Stimulated activated naive CD8-positive, alpha-beta T cell treated with anti-CD3 and anti-CD28 coated beads, Interleukin-15, amount 100 ng/mL, for 72 hours (primary cell): ENCODE measurements at places on chromosomes 12 and 14.
A peak's percentile ranks its signal among the peaks of the same experiment; 100 is the strongest.

DNA sequence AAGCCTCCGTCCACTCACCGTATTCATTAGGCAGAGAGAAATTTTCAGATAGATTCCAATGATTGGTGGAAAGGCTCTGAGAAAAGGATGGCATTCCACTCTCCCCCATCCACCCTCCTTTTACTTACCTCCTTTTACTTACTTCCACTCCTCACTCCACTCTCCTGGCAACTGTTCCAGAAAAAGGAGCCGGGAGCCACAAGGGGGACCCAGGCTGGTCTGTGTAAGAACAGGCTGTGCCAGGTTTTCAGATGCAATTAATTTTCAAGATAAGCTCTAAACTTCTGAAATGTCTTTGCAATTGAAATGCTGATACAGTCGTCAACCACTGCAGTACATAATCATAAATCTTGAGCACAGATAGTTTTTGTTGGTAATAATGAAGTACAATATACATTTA, 248.8 kb downstream of the ANO6 start:
- DNase-seq: no peak

DNA sequence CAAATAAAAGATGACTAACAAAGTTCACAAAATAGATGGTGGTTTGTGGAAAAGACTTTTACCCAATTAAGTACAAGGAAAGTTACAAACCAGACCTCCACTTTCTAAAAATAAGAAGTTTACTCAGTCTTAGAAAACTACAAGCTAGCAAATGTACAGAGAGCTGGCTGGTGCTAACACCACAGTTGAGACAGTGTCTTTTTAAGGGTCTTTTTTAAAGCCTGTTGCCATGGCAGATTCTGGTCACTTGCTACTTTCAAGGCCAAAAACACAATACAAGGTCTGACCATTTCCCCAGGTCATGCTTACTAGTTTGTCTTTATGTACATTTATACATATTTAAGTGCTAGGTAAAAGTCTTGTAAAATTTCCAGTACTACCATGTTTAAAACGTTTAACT, 2.4 kb downstream of the BTG1 start:
- peak; percentile 17 for DNase-seq

GRCh38 chr14:53493320-53493719, 340.2 kb upstream of the DDHD1 start:
- DNase-seq: no peak

DNA sequence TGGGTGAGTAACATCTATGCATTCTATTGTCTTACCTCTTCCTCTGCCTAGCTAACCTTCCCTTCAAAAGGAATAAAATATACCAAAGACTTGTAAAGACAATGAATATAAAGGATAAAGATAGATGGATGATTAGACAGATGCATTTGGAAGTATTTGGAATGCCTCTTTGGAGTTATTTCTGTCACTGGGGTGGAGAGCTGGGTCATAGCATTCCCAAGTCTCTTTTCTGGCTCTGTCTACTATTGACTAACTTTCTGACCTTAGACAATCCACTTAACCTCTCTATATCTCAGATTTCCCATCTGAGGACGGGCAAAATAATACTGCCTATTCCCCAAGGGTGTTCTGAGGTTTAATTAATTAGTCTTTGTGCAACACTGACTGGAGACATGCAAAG, 517.4 kb downstream of the DIO2 start:
- no peak for DNase-seq

DNA sequence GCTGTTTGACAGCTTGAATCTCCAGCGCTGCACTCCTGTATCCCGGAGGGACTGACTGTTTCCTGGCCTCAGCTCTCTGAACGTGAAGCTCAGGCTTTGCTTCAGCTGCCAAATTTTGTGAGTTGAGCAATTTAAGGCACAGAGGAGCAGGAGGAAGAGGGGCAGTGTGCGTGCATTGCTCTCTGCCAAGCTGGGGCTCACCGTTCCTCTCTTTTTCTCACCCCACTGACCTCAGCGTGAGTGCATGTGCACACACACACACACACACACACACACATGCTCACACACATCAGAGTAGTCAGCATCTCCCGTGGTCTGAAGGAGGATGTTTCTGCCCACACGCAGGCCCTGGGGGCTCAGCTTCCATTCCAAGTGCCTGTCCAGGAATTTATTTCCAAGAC, 27.8 kb upstream of the BDKRB2 start:
- no peak for DNase-seq

DNA sequence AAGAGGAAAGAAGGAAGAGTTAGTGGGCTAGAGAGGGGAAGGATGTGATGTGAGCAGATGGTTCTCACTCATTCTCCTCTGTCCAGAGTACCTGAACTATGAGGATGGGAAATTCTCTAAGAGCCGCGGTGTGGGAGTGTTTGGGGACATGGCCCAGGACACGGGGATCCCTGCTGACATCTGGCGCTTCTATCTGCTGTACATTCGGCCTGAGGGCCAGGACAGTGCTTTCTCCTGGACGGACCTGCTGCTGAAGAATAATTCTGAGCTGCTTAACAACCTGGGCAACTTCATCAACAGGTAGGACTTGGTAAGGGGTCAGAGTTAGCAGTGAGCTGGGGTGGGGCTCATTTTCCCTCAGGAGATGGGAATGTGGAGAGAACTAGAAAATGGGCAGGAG, 7.6 kb downstream of the DDIT3 start:
- DNase-seq: no peak

GRCh38 chr14:75822522-75823141, 159.2 kb downstream of the TGFB3 start:
- no peak for DNase-seq

GRCh38 chr12:80846952-80847351, 90.8 kb downstream of the LIN7A start:
- no peak for DNase-seq

DNA sequence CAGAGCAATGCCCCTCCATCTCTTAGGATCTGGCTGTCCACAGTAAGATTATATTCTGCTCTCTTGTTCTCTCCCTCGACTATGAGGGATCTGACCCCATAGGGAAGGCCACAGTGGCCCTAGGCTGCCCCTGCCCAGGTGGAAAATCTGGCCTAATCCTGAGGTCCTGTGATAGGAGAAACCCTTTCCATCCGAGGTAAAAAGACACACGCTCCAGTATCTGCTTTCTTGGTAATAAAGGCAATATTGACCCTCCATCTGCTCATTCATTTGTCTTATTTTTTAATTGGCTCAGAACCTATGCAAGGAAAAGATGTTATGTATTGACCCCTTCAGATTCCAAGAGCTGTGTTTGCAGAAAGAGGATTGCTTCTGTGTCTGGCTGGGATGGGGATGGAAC, 9.7 kb downstream of the KRT76 start:
- no peak for DNase-seq

DNA sequence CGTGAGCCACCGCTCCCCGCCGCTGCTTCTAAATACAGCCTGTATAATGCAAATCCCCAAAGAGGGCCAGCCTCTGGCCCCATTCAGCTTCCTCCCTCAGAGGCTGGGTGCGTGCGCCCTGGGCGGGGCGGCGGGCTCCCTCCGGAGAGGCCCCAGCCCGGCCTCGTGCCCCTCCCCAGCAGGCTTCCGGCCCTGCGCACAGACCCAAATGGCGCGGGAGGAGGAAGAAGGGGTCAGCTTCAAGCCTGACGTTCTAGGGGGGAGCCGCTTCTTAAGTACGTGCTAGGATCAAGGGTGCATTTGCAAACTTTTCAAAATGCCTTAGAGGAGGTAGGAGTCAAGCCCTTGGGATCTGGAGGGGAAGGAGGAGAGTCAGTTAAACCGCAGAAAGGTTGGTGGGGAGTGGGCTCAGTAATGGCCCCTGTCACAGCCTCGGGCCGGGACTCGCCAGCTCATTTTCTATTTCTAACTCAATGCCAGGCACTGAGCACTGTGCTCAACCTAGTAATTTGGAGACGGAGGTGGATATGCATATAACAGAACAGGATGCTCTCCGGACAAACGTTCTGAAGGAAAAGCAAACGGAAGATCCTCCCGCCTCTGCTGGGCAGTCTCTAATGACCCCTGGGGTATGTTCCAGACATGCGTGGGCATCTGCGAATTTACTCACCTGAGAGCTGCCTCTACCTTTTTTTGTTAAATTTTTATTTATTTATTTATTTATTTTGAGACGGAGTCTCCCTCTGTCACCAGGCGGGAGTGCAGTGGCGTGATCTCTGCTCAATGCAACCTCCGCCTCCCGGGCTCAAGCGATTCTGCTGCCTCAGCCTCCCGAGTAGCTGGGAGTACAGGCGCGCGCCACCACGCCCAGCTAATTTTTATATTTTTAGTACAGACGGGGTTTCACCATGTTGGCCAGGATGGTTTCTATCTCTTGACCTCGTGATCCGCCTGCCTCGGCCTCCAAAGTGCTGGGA, 32.3 kb downstream of the NINJ2 start:
- DNase-seq: peak; percentile 63

DNA sequence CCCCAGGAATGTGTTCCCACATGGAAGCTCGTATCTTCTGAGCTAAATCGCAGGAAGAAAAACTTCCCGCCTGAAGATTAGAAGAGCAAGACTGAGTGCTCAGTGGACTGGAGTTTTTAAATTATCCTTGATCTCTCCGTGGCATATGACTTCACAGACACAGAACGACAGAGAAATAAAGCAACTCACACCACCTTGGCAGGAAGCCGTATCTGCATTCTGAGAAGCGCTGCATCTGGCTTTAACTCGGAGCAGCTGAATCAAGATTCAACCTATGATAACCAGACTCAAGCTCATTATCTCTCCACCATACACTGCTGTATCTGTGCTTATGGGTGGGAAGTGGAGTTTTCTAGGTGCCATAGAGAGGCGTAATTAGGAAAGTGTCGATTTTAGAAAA, 1482.7 kb downstream of the AACS start:
- DNase-seq: no peak

GRCh38 chr12:119547001-119547400, 46.6 kb upstream of the TMEM233 start:
- no peak for DNase-seq
